AG04449 (cell line): ENCODE measurements at places on chromosomes 16 and 17.
A peak's percentile ranks its signal among the peaks of the same experiment; 100 is the strongest.

GRCh38 chr16:50681021-50681885 lies at the start of gene SNX20:
TSS of gene SNX20 (minus strand) at chr16:50681312. CDS start at chr16:50677526, 3,786 bp downstream.
- no peak for DNase-seq

DNA sequence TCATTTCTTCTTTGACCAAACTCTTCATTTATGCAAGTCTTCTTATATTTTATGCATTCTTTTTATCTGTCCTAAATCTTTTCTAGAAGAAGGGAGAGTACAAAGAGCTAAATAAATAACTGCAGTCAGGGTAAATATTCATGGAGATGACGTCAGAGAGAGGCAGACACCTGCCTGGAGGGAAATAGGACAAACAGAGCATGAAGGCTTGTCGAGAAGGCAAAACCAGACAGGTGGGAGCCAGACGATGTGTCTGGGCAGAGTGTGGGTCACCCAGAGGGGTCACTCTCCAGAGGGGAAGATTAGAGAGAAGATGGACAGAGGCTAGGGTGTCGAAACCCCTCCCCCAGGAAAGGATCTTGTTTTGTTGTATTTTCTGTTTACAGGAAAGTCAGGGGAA lies 78.3 kb upstream of the RPL38 start:
- no peak for DNase-seq

DNA sequence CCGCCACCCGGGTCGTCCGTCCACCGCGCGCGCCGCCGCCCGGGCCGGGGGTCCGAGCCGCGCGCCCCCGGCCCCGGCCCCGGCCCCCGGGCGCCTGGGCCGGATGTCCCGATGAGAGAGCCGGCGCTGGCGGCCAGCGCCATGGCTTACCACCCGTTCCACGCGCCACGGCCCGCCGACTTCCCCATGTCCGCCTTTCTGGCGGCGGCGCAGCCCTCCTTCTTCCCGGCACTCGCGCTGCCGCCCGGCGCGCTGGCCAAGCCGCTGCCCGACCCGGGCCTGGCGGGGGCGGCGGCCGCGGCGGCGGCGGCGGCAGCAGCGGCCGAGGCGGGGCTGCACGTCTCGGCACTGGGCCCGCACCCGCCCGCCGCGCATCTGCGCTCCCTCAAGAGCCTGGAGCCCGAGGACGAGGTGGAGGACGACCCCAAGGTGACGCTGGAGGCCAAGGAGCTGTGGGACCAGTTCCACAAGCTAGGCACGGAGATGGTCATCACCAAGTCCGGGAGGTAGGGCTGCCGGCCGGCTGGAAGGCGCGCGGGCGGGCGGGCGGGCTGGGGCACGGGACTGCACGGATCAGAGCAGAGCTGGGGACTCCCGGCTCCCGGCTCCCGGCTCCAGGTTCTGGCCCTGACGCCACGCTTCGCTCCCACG lies 548 bp downstream of the TBX2 start:
- no peak for DNase-seq

- DNase-seq, result no peak
These were observed 186.0 kb upstream of the TNRC6C start for GRCh38 chr17:77772461-77772897.

DNA sequence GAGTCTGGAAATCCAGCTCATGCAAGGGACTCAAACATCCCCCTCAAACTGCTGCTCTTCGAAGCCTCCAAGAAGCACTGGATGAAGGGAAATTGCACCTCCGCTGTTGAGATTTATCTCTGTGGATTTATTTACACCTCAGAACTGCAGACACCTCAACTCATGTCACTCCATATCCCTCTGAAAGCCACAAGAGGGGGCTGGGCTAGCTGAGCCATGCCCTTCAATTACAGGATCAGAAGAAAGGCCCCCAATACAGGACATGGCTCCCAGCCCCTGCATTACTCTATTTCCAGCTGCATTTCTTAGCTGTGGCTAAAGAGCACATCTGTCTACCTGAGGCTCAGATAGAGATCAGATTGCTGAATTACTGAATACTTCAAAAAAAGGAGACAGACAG lies 103.1 kb upstream of the DYNLRB2 start:
- no peak for DNase-seq

DNA sequence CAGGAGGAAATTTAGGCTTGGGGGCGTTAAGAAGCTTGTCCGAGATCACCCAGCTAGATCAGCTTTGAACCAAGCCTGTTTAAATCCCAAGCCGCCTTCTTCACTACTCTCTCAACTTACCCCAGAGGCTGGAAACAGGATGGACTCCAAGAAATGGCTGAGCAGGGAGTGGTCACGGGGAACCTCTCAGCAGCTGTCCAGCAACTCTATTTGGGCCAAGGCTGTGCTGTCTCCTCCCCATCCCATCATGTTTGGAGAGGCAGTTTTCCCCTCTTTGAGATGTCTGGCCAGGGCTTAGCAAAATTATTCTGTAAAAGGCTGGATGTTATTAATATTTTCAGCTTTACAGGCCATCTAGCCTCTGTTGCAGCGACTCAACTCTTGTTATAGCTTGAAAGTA lies 305.7 kb downstream of the RBFOX1 start:
- DNase-seq, result no peak

- DNase-seq, result no peak
These were observed 8.2 kb upstream of the CACNA1H start for GRCh38 chr16:1144476-1145382.

- DNase-seq, result no peak
These were observed 9.4 kb downstream of the THRA start for GRCh38 chr17:40072040-40072734.

- no peak for DNase-seq
These were observed 3.9 kb upstream of the SPATA20 start for GRCh38 chr17:50542795-50543774.

DNA sequence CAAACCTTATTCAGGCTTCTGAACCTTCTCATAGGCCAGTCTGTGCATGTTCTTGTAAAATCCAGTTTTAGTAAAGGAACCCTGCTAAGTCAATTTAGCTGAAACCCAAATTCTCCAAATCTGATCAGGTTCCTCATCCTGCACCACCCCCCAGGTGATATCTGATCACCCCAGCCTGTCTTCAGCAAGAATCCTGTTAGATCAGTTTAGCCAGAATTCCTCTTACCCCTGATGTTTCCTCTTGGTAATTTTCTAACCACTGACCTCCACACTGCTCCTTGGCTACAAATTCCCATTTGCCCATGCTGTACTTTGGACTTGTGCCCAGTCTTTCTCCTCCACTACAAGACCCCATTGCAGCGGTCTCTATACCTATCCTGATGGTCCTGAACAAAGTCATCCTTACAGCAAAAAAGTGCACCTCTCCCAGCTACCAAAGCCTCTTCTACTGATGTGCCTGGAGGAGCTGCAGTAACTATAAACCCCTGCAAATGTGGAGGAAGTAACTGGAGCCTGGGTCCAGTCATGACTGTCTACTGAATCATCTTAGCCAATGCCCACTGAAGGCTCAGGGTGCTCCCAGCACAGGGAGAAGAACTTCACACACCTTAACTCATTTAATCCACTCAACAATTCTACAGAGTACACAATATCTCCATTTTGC lies 23.8 kb downstream of the TEX14 start:
- DNase-seq, result no peak

DNA sequence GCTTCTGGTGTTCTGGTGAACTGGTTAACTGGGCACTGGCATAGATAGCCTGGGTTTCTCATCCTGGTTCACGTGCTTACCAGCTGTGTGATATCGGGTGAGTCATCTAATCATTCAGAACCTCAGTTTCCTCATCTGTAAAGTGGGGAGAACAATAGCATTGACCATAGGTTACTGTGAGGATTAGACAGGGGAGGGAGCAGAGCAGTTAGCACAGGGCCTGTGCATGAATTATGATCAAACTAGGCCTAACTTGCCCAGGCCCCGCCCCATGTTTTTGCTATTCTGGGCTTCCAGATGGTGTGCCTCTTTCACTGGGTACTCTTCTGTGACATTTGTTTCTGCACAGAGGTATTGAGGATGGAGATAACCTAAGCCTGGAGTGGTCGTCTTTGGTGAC lies 4.6 kb upstream of the KLHL36 start:
- no peak for DNase-seq

- DNase-seq, result peak; percentile 93
These were observed 32.2 kb downstream of the TEX2 start for GRCh38 chr17:64230791-64231408.

DNA sequence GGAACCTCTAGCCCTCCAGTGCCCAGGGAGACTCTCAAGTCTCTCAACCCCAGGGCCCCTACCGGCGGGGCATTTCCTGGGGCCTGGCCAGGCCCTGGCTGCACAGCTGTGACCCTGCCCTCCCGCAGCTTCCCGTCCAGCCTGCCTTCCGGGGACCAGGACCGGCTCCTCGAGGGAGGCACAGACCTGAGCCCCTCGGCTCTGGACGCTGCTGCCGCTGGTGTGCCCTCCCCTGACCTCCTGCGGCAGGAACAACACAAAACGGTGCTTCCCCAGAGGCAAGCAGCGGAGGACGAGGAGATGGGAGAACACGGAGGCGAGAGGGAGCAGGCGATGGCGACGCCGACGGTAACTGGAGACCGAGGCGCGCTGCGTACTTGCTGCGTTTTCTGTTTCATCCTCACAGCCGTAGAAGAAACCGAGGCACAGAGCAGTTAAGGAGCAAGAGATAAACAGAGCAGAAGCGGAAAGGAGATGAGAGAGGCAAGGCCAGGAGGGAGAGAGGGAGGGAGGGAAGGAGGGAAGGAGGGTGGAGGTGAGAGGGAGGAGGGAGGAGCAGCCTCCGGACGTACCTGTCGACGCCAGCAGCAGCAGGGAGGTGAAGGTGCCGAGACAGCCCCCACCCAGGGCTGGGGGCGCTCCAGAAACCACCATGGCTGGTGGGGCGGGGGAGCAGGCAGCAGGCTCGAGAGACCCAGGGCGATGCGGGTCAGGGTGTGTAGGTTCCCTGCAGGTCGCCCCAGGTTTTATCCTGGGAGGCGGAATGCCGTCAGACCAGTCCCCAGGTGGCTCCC lies at the start of gene PRSS22:
PRSS22 (minus strand) TSS at position 720 of the 794 bp plus-strand sequence; CDS start at position 654, 66 bp downstream.
- no peak for DNase-seq

GRCh38 chr17:29588017-29588561 lies 1.4 kb downstream of the GIT1 start:
- DNase-seq, result no peak

DNA sequence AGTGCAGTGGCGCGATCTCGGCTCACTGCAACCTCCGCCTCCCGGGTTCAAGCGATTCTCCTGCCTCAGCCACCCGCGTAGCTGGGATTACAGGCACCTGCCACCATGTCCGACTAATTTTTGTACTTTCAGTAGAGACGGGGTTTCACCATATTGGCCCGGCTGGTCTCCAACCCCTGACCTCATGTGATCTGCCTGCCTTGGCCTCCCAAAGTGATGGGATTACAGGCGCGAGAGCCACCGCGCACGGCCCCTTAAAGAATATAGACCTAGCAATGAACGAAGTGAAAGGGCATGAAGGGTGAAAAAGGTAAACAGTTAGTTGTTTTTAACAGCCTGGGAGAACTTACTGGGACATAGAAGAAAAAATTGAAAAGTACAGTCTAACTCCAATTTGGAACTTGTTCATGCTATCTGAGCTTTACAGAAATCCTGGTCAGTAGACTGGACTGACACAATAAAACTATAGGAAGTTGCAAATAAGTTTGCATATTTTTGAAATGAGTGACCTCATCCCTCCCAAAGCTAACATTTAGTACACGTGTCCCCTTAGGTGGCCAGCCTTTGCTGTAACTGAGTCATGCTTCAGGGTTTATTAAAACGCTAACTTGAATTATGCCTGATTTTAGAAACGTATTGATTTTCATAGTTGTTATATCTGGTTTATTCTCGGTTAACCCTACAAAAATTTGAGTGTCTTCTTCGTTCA lies 1.8 kb downstream of the COG1 start:
- peak; percentile 47 for DNase-seq

- DNase-seq, result no peak
These were observed 647 bp downstream of the UNK start for GRCh38 chr17:75785016-75785890.

DNA sequence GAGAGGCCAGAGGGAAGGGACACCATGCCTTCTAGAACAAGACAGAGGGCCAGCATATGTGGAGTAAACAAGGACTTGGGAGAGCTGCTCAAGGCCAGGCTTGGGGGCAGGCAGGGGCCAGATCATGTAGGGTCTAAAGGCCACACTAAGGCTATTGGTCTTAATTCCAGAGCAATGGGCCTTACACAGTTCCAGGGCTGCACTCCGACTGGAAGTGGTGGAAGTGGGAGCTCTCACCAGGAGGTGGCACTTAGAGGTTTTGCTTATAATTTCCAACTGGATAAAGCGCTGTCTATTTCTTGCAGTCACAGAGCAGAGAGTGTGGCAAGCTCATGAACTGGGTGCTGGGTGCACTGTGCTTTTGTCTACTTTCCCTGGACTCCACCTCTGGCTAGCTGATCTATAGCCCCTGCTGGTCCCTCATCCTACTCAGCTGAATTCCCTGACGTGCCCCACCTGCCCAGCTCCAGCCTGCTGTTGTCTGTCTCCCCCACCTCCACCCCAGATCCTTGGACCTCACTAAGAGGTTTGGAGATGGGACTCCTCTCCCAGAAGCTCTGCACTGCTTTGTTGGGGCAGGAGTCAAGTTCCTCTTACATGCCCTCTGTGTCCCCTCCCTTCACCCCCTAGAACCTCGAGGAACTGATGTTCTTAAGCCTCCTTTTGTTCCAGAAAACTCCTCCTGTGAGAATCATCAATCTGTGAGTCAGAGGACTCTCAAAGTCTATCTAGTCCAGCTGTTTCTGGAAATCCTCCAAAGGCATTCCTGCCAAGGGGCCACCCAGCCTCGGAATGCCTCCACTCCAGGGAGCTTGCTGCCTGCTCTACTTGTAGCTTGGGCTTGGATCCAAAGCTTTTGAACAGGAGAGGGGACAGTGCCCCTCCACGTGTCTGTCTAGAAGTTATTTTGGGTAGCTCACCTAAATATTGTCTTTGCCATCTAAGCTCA lies 48.1 kb upstream of the KSR1 start:
- no peak for DNase-seq

DNA sequence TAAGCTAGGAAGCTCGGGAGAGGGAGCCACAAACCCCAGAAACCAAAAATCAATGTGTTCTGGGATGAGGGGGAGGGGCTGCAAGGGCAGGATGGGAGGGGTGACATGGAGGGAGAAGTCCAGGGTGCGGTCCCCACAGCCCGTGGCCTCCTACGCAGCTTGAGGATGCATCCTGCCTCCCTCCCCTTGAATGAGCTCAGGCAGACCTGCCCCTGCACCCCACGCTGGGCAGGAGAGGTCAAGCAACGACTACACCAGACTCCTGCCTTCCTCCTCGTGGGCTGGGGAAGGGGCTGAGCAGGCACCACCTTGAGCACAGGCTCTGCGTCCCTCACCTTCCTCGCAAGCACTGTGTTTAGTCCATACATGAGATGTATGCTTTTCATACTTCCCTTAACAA lies 3.9 kb downstream of the ANKRD13B start:
- no peak for DNase-seq

GRCh38 chr17:48579760-48580554 lies 1.8 kb upstream of the HOXB4 start:
- DNase-seq, result no peak

GRCh38 chr17:38742411-38743308 lies 5.5 kb downstream of the PCGF2 start:
- no peak for DNase-seq
